CD4-positive, alpha-beta T cell treated with Interleukin-15 for 4 hours (primary cell): ENCODE measurements at places on chromosomes 12 and 14.

GRCh38 chr12:115758183-115758582, 519.3 kb downstream of the MED13L start:
- DNase-seq: no peak

DNA sequence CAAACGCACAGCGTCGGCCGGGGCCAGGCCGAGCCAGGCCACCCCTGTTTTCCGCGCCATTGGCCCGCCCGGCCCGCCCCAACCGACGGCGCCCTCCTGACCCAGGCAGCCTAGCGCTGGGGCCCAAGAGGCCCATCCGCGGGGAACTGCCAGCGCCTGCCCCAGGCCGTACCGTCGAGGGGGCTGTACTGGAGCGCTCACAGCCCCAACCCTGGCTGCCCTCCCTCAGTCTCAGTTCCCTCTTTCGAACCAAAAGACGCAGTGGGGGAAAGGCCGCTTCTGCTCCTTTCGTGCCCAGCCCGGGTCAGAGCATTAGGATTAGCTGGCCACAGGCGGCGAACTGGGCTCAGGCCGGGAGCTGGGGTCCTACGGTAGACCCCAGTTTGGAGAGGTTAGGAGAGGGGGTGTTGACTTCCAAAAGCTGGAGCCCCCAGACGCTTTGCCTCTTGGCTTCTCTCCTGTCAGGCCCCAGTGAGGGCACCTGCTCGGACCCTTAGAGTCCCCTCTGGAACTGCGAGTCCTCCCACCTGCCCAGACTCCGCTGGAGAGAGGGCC, 1.9 kb downstream of the NKX2-1 start:
- no peak for DNase-seq

DNA sequence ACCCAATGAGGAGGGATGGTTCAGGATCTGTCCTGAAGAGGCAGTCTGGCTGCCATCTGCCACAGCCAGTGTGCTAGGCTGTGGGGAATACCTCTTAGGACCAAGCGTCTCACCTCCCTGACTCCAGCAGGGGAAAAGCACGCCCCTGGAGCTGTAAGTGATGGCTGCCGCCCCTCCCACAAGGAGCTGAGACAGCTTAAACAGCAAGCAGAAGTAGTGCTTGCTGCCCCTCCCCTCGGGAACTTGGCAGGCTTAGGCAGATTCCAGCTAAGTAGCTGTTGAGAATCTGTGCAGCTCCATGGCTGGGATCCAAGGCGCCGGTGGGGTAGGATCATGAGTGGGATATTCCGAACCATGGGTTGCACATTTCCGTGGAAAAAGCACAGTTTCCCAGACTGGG, 360.4 kb upstream of the MDGA2 start:
- DNase-seq: no peak

DNA sequence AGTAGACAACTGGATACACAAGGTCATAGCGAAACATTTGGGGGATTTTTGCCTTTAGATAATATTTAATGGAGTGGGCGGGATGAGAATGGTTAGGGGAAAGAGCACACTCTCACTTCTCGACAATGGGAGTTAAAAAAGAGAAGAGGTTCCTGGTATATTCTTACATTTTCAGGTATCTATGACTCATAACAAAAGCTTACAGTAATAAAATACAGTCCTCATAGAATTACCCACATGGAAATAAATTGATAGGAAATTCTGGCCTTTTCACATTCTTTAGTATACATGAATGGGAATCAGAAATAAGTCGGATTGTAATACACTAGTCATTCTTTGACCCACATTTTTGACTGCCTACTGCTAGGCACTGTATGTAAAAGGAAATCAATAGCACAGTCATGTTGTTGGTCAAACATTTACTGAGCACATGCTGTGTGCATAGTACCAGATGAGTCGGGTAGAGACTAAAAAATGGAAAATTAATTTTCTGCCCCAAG, 8.2 kb upstream of the CRADD start:
- DNase-seq: no peak

- DNase-seq: no peak
Measured at GRCh38 chr12:54437243-54437642, 18.2 kb upstream of the ITGA5 start.

- DNase-seq: no peak
Measured at GRCh38 chr12:47825173-47825639, 5.5 kb upstream of the HDAC7 start.

DNA sequence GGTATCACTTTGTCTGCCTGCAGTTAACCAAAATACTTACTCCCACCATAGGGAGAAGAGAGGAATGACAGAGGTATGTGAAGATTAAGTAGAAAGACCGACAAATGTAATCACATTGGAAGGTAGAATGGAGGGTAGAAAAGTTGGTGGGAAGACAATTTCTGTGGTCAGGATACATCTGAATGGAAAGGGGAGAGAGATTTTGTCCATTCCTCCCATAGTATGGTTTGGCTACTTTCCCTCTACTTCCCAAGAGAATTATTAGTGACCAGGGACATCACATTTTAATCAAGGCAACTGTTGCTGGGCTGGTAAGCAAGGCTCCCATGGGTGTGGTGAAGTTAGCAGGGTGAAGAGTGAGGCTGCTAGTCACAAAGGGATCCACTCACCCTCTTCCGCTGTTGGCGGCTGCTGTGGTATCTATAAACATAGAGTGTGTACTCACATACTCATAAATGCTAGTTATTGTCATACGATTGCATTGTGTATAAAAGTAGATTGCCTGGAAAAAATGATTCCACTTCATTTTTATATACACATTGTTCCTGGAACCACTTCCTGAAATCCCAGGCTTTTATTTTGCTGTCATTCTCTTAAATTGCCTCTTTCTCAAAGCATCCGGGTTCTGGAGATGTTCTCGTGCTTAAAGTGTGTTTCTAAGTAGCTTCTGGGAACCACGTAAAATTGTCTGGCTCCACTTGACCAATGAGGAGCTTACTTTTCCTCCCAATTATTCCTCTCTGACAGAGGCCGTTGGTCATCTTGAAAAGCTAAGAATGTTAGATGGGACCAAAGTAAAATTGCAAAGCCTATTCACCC, 413.1 kb downstream of the ZFP36L1 start:
- DNase-seq: peak; percentile 53

- no peak for DNase-seq
Measured at GRCh38 chr12:3315201-3315661, 175.8 kb upstream of the PRMT8 start.

DNA sequence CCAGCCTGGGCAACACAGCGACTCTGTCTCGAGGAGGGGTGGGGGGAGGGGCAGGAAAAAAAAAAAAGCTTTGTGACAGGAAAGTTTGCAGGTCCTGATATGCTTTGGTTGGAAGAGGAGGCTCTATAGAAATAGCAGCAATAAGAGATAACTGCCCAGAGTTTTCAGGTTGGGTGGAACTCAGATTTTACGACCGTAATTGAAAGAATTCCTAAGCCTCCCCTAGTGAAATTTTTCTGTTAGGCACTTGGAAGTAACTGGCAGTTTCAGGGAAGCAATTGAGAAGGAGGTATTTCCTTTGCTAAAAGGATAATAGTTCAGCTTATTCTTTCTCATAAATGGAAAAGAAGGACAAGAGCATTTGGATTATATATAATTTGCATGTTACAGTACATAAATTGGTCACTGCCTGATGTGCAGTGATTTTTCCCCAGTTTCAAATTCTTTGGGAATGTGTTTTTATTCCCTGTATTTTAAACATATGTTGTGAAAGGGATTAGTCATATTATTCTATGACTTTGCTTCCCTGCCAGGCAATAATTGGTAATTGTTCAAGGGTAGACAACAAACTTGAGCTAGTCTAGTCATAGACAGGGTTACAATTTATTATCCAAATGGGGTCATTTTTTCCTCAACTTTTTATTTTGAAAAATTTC, 452.8 kb downstream of the AEBP2 start:
- DNase-seq: no peak

DNA sequence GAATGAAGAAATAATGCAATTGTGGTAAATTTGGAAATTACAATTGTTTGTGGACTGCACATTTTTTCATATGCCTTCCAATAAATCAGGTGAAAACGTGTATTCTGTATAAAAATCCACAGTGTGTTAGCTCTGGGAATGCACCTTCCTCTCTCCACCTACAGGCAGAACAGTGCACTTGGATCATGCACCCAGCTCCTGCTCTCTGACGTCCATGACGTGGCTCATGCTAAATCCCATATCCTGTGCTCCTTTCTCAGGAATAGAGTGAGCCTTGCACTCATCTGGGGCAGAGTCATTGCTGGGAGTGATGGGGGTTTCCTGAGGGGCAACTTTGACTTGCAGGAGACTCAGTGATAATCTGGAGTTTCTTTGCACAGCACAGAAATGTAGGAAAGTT, 1282.1 kb downstream of the TMEM121 start:
- no peak for DNase-seq

GRCh38 chr14:53570411-53571387, 385.9 kb downstream of the BMP4 start:
- DNase-seq: no peak

- no peak for DNase-seq
Measured at GRCh38 chr12:52523824-52524223, 3.6 kb upstream of the KRT5 start.

DNA sequence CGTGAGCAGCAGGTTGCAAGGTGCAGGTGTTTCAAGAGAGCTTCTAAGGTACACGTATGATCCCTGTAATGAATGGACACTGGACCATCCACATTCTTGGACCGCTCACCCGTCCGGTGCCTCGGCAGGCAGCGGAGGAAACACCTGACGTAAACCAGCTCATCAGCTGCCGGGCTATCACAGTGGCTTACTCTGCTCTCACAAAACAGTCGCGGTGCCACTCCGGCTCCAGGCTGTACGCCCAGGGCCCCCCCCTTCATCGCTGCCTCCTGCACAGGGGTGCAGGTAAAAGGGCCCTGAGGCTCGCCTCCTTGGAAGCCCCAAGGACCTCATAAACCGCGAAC, 436 bp downstream of the VPS33A start:
- DNase-seq: peak; percentile 40

GRCh38 chr12:67354322-67354721, 85.2 kb downstream of the CAND1 start:
- DNase-seq: no peak

GRCh38 chr12:57739914-57740538, 1.5 kb upstream of the AGAP2 start:
- DNase-seq: no peak

- no peak for DNase-seq
Measured at GRCh38 chr12:40464121-40464520, 228.1 kb upstream of the CNTN1 start.

GRCh38 chr14:77663293-77663692, 44.5 kb downstream of the ALKBH1 start:
- DNase-seq: no peak

- DNase-seq: no peak
Measured at GRCh38 chr12:26857465-26858176, 24.6 kb upstream of the ITPR2 start.

DNA sequence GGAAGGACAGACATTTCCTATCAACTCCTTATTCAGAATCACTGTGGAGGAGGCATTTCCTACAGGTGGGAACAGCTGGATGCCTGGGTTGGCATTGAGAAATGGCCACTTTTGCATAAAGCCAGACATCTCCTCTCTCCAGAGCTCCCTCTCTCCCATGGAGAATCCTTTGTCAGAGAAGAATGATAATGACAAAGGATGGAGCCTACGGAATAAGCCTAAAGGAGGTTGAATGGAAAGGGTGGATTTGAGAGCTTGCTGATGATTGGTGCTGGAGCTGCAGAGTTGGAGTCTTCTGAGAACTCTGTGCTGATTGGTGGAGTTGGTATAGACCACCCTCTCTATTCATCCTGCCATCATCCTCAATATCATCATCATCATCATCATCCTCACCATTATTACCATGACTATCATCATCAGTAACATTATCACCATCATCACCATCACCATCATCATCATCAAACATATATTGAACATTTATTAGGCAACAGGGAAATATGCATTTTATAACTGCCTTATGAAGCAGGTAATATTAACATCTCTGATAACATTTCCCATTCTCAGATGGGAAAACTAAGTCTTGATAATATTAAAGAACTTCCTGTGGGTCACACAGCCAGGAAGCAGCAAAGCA, 89.2 kb upstream of the HSPB8 start:
- DNase-seq: no peak

GRCh38 chr14:92613008-92613658, 99.6 kb downstream of the RIN3 start:
- peak; percentile 66 for DNase-seq

DNA sequence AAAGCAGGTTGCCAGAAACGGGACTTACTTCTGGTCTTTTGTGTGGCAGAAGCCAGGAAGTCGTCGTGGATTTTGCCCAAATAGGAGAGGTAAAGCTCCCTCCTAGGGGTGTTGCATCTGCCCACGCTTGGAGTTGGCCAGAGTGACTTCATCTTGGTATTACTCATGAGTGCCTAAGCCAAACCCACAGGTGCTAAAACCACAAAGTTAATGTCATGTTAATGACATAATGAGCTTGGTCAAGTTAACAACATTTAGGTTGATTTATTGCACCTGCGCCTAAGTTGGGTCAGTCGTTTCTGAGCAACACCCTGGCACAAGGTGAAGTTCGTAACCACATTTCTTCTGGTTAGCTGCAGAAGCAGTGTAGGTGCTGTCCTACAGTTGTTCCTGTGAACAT, 225.2 kb downstream of the FUT8 start:
- peak; percentile 35 for DNase-seq

- peak; percentile 56 for DNase-seq
Measured at GRCh38 chr12:131607658-131608447, 103.0 kb upstream of the SFSWAP start.

GRCh38 chr14:95328729-95329503, 9.2 kb upstream of the CLMN start:
- no peak for DNase-seq

DNA sequence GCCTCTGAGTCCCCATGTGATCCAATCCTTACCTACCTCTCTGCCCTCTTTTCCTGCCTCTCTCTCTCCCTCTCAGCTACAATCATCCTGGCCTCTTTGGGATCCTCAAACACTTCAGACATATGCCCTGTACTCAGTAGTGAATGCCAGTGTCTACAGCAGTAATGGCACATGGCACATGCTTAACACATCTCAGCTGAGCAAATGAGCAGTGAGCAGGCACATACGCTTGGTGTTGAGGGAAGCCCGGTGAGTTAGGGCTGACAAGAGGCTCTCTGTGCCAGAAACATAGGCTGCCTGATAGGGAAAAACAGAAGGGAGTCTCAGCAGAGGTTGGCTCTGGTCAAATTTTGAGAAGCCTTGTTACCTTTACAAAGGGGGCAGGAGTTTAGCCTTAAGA, 409.1 kb downstream of the TMEM132D start:
- no peak for DNase-seq

DNA sequence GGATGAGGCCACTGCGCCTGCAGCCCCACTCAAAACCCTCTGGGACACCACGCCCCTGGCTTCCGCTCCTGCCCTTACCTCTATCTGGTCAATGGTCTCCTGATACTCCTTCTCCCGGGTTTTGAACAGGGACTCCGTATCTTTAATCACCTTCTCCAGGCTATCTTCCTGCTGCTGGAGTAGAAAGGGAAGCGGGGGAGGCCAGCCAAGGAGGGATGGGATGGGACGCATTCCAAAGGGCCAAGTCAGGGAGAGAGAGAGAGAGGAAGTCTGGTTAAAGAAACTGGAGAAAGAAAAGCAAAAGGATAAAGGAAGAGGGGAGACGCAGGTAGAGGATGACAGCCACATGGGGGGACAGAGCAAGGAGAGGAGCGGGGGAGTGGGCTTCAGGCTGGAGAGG, 7.9 kb downstream of the IFFO1 start:
- DNase-seq: no peak

- no peak for DNase-seq
Measured at GRCh38 chr14:24281636-24282035, 10.2 kb upstream of the RABGGTA start.
